Stimulated activated CD8-positive, alpha-beta memory T cell treated with anti-CD3 and anti-CD28 coated beads, Interleukin-4, amount 100 ng/mL, for 1 hour (primary cell): ENCODE measurements at places on chromosomes 5 and 9.

- DNase-seq, result no peak
Observed at GRCh38 chr5:158700231-158701006, 399.3 kb downstream of the EBF1 start.

DNA sequence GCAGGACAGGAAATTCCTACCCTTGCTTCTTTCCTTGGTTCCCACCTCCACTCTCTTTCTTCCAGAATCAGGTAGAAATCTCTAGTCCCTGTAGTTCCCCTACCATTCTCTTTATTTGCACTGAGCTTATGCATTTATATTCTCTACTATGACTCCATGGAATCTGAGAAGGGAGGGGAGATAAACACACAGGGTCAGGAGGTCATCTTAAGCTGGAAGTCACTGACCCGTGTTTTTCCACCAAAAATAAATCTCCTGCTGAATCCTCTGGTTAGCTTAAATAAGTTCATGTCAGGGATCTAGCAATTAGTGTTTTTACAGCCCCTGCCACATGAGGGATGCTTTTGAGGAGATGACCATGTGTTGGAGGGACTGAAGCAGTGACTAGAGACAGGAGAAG is 3.7 kb downstream of the ACTL7B start:
- no peak for DNase-seq

DNA sequence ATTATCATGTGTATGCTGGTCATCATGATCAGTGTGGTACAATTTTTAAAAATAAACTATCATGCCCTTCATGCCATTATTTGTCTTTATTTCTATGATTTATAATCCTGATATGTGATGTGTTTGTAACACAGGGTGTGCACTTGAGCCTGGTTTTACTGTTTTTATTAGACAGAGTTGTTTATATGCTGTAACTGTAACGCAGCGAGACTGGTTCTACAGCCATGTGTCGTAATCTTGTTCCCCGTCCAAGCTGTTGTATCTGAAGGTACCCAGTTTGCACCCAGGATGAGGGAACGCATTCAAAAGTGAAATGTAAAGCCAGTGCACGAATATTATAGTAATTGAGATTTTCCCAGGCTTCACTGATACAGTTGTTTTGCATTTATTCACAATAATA is 28.2 kb downstream of the SNX18 start:
- no peak for DNase-seq

DNA sequence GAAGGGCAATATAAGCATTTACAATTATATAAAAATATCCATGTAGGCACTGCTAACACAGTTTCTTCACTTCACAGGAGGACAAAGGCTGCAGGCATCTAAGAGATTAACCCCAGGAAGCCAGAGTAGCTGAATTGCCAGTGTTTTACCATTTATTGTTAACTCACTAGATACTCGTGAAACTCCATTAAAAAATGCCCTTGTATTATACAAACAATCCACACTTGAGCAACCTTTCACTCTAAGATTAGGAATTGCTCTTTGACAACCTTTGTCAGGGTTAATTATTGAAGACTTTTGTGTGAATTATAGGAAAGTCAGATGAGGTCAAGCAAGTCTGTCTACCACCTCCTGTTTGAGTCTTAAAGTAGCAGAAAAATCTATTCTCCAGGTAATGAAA is 317.8 kb downstream of the ADGRV1 start:
- no peak for DNase-seq

DNA sequence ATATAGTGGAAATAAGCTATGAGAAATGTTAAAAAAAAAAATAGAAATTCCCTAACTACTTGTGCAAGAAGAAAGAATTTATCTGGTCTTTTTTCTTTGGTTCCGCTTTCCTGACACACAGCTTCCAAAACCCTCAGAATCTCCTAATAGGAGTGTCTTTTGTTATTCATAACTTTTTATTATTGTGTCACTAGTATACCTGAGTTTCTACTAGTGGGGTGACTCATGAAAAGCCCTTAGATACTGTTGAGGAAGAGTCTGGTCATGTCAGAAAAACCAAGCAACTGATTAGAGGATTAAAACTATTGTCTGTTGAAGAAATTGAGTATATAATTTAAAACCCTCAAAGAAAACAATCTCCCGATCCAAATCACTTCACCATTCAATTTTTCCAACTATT is 152.8 kb upstream of the IFNE start:
- no peak for DNase-seq

- DNase-seq, result no peak
Observed at GRCh38 chr9:125997196-125997823, 250.1 kb downstream of the PBX3 start.
